ENCODE measurements at places on chromosomes 7 and 10.

DNA sequence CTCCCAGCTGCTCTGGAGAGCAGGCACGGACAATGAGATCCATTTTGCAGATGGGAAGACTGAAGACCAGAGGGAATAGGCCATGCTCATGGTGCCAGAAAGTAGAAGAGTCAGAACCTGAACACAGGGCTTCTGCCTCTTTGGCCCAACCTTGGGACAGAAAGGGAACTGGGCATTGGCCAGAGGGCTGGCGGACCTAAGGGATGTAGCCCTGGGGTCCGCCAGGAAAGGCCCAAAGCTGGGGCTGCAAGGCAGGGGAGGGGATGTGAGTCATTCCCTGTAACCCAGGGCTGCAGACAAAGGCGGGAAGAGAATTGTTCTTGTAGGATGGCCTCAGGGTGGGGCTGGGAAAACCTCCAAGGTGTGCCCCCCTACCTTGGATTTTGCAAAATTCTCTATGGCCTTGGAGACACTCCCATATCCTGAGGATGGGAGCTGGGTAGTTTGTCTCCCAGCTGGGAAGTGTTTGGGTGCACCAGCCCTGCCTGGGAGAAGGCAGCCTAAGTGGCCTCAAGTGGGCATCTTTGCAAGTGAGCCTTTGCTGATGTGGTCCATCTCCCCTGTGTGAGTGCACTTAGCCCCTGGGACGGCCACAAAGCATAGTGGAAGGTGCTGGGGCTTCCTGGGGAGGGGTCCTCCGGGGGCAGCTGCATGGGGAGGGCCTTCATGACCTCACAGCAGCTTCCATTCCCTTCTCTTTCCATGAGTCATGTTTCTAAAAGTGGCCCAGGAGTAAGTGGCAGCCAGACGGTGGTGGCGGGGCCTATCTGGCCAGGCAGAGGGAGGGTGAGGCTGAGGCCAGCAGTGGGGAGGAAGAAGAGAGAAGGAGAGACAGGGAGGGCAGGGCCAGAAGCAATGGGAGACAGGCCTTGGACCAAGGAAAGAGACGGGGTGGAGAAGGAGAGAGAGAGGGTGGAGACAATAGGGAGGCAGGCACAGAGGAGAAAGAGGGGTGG, 9.2 kb downstream of the AQP1 start:
- peak; percentile 41 for DNase-seq

DNA sequence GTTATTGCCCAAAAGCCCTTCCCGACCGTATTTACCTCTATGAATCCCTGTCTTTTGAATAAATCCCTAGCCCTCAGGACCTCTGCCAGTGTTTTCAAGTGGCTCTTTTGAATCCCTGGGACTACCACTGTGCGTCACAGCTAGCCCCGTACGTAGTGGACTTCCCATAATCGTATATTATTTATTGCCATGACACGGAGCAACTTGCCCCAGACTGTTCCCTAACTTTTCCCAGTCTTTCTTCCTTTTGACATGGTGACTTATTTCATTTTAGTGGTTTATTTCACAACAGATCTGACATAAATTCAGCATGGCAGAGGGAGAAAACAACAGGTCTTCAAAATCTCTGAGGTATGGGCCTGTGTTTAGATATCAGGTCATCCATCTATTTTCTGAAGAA, 318.6 kb upstream of the KLF6 start:
- DNase-seq, result no peak

GRCh38 chr7:73802459-73802858, 28.3 kb upstream of the CLDN4 start:
- DNase-seq, result no peak

- no peak for DNase-seq
These were observed 34.5 kb downstream of the PPP1R3C start for GRCh38 chr10:91598211-91598977.

Measured in natural killer cell treated with Interleukin-12 subunit alpha and Interleukin-12 subunit beta and Interleukin-15 and Interleukin-18, amount 100 ng/mL, for 72 hours (primary cell).